ENCODE measurements at places on chromosomes 12 and 14.

DNA sequence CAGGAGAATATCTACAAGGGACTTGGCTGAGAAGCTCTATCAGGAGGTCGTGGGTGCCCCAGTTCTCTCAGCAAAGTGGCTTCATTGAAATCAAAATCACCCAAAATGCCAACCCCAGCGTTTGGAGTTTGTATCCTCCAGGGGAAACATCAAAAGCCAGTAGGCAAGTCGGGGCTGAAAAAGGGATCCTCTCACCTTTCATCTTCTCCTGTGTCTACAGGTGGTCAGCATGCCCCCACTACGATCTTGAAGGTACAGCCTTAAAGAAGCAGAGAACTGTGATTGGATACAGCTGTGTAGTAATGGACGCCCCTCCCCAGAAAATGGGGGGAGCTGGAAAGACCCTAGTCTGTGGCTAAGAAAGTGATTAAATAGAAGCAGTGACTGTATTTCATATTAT is 22.2 kb downstream of the HRK start:
- DNase-seq, result no peak

DNA sequence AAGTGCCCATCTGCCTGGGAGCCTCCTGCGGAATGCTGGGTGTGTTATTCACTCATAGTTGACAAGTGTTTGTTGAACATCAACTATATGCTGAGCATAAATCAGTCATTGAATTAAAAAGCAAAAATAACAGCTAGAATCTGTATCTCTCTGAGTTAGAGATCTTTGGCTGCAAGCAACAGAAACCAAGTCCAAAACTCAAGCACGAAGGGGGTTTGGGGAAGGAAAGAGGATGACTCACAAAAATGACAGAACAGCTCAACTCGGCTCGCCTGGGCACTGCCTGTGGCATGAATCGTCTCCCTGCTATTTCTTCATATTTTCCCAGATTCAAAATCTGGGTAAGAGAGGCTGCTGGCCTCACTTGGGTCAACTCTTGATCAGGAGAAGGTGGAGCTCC is 72.6 kb upstream of the NCOR2 start:
- DNase-seq, result peak; percentile 80

- DNase-seq, result peak; percentile 59
Measured at GRCh38 chr12:65492998-65493912, 214.8 kb downstream of the MSRB3 start.

DNA sequence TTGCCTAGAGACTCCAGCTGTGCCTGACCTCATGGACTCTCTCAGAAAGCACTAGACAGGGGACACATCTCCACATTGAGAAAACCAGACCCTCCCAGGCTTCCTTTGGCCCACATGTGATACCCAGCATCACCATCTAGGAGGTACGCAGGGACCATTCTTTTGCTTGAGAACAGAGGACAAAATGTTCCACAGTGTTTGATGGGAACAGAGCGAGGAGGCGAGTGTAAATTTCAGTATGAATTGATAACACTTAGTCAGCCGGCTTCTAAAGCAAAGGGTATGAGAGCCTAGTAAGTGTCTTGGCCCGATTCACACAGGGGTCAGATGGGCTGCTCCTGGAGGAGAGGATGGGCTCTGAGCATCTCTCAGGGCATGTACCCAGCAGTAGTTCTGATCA is 1052.4 kb downstream of the BCL11B start:
- no peak for DNase-seq

GRCh38 chr12:1504895-1505311 is 89.5 kb downstream of the FBXL14 start:
- DNase-seq, result no peak

- no peak for DNase-seq
Measured at GRCh38 chr12:1367331-1368291, 226.8 kb downstream of the FBXL14 start.

DNA sequence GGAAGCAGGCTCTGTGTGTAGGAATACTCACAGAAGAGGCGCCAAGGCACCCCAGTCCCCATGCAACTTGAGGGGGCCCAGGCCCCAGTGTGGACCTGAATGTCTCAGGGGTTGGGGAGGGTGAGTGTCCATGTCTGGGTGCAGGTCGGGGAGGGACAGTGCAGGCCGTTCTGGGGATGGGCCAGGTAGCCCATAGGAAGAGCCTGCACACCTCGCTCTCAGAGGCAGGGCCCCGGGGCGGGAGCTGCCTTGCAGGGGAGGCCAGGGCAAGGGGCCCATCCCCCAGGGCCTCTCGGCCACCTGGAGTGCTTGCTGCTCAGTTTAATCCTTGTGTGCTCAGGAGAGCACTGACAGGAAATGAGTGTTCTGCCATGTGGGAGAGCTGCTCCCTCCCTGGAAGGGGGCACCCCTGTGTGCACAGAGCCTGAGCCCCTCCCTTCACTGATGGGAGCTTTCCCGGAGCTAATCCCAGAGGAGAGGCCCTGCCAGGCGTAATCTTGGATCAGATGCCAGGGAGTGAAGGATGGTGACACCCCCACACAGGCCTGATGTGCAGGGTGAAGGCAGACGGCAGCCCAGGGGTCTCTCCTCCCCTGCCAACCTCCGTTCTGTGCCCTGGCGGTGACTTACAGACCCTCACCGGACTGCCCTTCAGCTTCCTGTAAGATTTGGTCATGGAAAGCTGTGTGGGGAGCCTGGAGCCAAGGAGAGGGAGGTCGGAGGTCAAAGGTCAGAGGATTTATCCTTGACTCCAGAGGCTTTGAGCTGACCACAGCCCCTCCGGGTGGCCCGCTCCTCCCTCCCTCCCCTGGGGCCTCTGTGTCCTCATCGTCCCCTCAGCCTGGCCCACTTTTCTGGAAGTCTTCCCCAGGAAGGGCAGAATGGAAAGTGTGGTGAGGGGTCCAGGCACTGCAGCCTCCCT is 24.4 kb upstream of the FBRSL1 start:
- no peak for DNase-seq

DNA sequence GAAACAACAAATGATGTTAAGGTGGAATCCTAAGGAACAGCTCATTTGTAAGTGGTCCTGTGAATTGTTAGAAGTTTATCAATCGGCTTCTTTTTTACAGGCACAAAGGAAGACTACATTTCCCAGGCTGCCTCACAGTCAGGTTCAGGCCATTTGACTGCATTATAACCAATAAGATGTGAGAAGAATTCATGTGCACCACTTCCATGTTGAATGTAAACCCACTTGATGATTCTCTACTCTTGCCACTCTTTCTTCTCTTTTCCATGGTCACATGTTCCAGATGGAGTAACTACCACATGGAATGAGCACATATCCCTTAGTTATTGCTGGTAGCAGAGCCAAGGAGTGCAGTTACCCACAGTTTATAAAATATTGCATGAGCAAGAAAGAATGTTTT is 67.1 kb upstream of the GZMB start:
- no peak for DNase-seq

DNA sequence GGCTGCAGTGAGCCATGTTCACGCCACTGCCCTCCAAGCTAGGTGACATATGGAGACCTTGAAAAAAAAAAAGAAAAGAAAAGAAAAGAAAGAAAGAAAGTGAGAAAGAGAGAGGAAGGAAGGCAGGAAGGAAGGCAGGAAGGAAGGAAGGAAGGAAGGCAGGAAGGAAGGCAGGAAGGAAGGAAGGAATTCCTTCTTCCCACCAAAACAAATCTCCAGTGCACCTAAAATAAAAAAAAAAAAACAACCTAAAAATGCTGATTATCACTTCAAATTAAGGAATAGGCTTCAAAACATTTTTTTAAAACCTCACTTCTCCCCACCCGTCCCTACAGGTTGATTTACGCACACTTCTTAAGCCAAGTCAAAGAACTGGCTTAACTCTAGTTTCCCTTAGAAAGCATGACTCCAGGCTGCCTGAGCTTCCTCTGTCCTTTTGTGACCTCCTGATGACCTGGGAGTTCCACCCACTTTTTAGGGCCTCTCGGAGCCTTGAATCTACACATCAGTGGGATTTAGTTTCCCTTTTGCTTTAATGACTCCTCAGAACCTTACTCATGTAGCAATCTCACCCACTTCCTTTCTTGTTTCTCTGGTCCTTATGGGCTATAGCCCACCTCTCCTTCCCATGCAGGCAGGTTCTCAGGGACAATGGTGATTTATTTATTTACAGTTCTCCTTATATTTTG is 18.6 kb downstream of the DUSP6 start:
- DNase-seq, result peak; percentile 31

DNA sequence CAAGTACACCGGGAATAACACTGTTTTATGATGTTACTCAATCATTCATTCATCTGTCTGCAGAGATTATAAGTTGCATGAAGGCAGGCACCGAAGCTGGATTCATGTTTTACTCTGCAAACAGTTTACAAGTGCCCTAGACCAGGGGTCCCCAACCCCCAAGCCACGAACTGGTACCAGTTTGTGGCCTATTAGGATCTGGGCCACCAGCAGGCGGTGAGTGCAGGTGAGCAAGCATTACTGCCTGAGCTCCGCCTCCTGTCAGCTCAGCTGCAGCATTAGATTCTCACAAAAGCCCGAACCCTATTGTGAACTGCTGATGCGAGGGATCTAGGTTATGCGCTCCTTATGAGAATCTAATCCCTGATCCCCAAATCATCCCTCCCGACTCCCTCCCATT is 38.1 kb upstream of the PLXNC1 start:
- DNase-seq, result no peak

Data from M059J (cell line).